ENCODE measurements at places on chromosomes 3 and 15.

- no peak for DNase-seq
Measured at GRCh38 chr3:71360764-71361163, 222.8 kb downstream of the FOXP1 start.

- DNase-seq, result peak; percentile 7
Measured at GRCh38 chr15:73346735-73347312, 21.9 kb downstream of the HCN4 start.

- no peak for DNase-seq
Measured at GRCh38 chr3:173538410-173538809, 140.9 kb downstream of the NLGN1 start.

DNA sequence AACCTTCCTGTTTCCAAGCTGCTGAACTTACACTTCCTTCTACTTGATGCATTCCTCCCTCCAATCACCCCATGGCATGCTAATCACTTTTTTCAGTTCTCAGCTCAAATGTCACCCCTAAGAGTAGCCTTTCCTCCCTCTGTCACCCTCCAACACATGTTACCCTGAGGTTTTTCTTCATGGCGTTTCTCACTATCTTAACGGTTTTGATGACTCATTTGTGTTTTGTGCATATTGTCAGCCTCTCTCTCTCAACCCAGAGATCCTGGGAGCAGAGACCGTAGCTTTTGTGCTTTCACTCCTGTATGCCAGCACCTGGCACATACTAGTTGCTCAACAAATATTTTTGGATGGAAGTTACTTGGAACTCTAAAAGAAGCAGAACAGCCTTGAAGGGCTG, 24.5 kb downstream of the LRRC3B start:
- DNase-seq, result no peak

DNA sequence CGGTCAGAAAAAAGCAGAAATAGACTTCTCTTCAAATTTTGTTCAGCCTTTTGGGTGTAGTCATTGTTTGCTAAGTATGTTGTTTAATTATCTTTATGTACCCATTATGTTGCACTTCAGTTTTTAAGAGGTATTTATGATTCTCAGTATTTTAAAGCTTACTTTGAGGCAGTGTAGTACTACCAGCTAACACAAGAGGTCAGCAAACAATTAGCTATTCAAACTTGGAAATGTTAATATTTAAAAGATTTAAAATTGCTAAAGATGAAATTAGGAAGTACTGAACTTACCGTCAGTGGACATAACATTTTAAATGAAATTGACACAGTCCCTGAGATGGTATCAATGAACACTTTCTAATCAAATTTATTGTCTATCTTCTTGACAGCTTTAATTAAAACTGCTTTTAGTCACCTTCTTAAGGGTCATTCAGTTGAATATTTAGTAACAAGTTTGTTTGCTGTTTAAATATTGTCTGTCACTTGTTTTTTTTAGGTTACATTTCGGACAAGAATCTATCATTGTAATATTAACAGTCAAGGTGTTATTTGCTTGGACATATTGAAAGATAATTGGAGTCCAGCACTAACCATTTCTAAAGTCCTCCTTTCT, 28.1 kb downstream of the NKIRAS1 start:
- no peak for DNase-seq

DNA sequence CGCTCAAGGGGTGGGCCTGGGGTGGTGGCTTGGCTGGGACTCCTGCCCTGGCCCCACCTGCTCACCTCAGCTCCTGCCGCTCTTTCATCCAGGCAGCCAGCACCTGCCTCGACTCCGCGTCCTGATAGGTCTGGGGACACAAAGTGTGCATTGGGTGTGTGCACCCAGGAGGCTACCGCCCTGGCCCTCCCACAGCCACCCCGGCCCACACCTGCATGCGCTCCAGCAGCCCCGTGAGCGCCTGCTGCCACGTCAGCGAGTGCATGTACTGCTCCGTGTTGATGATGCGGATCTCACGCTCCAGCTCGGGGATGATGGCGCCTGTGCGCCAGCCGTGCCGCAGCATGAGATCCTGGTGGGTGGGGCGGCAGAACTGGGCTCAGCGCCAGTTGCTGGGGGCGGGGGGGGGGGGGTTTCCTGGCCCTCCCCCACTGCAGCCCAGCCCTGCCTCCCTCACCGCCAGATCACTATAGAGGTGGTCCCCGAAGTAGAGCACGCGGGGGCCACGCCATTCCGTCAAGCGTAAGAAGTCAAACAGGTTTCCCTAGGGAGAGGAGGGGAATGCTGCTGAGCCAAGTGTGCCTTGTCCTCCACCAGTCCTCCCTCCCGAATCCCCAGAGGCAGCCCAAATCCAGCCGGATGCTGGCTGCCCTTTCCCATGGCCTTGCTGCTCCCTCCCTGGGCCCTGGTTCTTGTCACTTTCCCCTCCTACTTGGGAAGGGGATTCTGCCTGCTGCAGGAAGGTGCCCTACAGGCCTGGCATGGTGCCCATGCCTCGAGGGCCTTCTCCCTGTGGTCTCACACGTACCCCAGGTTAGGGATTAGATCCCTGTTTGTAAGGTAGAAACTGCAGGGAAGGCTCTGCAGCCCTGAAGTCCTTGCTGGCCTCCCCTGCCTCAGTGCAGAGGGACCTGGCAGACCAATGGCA, 8.6 kb downstream of the NT5DC2 start:
- no peak for DNase-seq

GRCh38 chr15:35150361-35150760, 65.3 kb upstream of the NANOGP8 start:
- no peak for DNase-seq

DNA sequence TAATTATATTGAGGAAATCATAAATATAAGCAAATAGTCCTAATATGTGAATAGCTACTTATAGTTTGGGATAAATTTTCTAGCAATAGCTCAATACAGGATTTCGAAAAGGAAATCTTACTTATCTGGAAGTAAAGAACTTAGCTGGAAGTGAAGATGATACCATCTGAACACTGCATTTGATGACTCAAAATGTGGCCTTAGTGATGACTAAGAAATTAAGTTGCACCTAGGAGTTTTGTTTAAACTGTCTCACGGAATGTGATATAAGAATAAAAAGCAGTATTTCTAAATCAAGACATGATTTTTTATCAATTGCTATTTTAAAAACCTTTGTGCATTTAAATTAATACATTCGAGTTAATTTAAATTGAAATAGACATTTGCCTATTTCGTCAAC, 91.2 kb downstream of the EOMES start:
- DNase-seq, result no peak

GRCh38 chr3:40237889-40238571, 71.5 kb upstream of the EIF1B start:
- DNase-seq, result no peak

DNA sequence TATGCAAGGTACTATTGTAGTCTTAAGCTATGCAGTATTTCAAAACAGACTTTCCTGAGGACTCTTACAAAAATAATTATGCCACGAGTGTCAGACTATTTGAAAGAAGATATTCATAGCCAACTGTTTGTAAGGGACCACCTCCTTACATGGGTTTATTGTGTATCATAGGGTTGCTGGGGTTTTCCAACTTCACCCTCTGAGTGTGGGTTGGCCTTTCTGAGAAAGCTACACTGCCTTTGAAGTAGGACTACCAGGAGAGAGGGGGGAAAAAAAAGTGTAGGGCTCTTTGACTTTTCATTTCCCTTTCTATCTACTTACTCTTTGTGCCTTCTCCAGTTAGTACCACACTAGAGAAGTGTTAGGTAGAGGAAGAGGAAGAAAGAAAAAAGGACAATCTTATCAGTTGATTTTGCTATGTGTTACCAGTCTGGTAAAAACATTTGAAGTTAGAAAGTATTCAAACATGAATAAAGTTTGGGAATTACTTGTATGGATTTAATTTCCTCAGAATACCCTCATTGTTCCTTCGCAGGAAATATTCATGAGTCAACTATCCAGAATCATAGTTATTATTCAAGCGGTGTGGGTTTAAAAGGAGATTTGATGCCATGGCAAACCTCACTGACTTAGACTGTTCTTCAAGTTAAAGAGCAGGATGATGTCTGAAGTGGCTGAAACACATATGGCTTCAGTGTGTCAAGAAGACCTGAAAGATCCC, 329.3 kb upstream of the THBS1 start:
- no peak for DNase-seq

DNA sequence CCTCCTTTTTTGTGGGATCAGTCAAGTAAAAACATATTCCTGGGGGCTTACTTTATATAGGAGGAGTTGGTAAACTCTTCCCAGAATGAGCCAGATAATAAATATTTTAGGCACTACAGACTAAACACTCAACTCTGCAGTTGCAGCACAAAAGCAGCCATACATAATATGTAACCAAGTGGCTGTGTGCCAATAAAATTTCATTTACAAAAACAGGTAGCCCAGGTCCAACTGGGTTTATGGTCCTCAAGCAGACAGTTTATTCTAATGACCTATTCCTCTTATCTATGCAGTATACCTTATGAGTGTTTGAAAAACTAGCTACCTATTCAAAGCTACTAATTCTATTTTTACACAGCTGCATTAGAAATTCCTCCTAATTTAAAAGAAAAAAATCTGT, 61.8 kb downstream of the FAIM start:
- DNase-seq, result no peak

DNA sequence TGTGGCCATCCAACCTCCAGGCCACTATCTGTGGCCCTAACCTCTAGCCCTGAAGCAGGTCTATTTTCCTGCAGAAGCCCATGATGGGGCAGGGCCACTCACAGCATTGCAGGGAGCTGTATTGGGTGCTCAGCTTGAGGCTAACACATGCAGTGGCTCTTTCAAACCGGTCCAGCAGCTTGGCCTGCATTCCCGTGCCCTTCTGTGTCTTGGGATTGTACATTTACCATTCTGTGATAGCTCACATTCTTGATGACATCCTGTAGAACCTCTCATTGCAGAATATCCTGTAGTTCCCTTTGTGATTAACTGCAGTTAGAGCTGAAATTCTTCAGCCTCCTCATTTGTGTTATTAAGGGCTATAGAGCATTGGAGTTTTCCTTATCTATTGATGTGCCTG, 60.8 kb upstream of the ANKRD34C start:
- no peak for DNase-seq

- no peak for DNase-seq
Measured at GRCh38 chr3:99765042-99765942, 52.4 kb upstream of the CMSS1 start.

DNA sequence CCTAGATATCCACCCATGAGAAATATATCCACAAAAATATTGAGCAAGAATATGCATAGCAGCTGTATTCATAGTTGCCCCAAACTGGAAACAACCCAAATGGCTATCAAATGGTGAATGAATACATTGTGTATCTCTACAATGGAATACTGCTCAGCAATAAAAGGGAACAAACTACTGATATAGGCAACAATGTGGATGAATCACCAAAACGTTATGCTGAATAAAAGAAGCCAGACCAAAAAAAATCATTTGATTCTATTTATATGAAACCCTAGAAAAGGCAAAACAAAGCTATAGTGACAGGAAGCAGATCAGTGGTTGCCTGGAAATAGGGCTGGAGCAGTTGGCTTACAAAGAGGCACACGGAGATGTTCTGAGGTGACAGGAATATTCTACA, 15.5 kb upstream of the CMTM7 start:
- DNase-seq, result no peak

- no peak for DNase-seq
Measured at GRCh38 chr3:14524311-14524711, 15.8 kb downstream of the GRIP2 start.

GRCh38 chr3:155991847-155992246, 121.4 kb downstream of the GMPS start:
- no peak for DNase-seq

DNA sequence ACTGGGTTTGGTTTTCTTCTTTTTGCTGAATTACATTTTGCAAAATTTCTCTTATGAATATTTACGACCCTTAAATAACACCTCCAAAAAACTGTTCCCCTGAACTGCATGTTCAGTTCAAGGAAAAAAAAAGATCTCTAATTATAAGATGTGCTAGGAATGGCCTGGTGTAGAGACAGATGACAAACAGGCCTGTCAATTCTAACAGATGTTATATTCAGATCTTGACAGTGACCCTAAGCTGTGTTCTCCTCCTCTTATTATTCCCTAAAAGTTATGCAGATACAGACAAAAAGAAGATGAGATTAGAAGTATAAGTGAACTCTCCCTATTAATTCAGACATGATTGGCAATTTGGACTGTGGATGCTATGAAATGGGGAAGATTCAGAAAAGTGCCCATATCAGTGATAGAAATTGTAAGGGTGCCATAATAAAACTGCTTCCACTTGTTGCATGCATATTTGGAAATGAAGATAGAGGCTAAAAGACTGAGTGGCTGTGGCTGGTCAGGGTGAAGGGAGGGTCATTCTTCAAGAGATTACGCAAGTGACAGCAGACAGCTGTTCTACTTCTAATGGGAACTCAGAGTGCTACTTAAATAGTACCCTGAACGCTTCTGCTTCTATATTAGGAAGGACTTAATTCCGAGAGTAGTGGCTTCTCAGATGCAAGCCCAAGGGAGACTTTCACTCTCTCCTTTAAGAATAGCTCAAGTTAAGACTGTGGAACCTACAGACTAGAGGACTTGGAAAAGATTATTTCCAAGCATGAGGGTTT, 75.5 kb downstream of the ADAMTS9 start:
- no peak for DNase-seq

- DNase-seq, result no peak
Measured at GRCh38 chr15:40737048-40737447, 18.0 kb downstream of the RMDN3 start.

DNA sequence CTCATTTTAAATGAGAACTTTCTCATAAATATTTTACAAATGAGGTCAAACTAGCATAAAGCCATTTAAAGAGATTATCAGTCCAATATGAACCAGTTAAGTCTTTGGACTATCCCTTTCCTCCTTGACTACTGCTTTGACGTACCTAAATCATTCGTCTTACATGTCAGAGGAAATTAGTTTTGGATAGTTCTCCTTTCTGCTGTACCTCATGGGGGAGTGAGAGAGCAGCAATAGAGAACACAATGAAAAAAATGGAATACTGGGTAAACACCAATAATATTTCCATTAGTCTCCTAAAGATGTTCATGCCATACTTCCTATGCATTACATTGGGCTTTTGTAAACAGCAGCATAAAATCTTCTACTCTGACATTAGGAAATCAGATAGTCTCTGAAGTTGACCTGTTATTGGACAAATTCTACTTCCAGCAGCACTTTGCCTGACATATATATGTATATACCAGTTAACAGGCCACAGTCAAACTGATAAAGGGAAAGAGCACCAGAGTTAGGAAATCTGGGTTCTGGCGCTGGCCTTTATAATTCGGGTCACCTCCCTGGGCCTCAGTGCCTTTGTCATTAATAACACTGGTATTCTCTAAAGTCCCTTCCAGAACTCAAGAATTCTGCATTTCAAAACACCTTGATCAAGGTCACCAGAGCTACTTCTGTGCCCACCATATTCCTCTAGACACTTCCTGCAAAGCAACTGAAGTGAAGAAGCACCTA, 26.8 kb downstream of the TIMMDC1 start:
- DNase-seq, result no peak

- no peak for DNase-seq
Measured at GRCh38 chr15:31606194-31606669, 279.6 kb downstream of the KLF13 start.

- no peak for DNase-seq
Measured at GRCh38 chr3:170425491-170426239, 7.0 kb downstream of the CLDN11 start.

GRCh38 chr15:66779331-66780009, 77.4 kb downstream of the SMAD6 start:
- no peak for DNase-seq
